ENCODE measurements at places on chromosomes 6 and 20.

DNA sequence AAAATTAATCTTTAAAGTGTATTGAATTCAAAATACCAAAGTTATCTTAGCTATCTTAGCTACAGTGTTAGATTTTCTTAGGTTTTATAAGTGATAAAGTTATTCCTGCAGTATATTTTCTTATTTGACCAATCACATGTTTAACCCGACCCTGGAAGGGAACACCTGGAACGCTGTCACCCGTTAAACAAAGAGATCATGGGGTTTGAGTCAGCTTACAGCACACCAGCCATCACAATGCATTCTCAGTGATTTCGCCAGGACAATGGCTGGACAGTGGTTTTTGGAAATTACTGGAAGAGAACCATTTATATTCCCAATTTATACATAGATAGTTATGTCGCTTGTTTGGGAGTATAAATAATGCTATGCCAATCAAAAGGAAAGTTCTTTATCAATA, 10.5 kb downstream of the C6orf118 start:
- no peak for DNase-seq

- no peak for DNase-seq
These were observed 680.9 kb downstream of the MAFB start for GRCh38 chr20:40008177-40008576.

DNA sequence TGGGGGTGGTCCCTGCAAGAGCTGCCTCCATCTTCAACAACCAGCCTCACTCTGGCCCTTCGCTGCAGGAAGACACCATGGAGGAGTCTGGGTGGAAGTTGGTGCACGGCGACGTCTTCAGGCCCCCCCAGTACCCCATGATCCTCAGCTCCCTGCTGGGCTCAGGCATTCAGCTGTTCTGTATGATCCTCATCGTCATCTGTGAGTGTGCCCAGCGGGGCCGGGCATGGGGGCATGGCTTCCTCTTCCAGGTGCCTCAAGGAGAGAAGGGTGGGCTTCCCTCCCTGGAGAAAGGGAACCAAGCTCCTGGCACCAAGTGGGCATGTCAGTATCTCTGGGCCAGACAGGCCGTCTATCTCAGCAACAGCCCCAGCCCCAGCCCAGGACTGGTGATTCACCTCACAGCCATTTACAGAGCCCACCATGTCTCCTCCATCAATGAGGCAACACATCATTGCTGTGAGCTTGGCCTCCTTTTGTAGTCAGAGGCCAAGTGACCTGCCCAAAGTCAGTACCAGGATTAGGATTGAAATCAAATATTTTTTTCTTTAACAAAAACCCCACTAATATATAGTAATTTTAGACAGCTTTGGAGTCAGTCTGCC, 40.2 kb downstream of the TM9SF4 start:
- DNase-seq: no peak

DNA sequence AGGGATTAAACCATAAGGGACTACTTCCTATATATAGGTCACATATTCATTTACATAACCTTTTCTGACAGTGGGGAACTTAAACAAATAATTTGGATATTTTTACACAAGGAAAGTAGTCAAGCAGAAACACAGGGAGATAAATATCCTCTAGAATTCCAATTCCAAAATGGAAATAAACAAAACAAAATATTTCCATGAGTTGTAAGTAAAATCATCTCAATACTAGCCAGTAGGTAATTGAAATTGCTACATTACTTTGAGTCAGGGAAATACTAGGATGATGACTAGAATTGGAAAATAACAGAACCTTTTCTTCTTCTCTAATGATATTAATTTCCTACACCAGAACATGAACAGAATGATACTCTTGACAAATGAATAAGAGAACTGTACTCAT, 1308.1 kb upstream of the GJE1 start:
- no peak for DNase-seq

- DNase-seq: peak; percentile 55
These were observed 123.2 kb upstream of the TMEM170B start for GRCh38 chr6:11414176-11414963.

- no peak for DNase-seq
These were observed 32.7 kb downstream of the CD109 start for GRCh38 chr6:73728548-73729205.

GRCh38 chr6:36715469-36715868, 17.8 kb downstream of the RAB44 start:
- DNase-seq: no peak

DNA sequence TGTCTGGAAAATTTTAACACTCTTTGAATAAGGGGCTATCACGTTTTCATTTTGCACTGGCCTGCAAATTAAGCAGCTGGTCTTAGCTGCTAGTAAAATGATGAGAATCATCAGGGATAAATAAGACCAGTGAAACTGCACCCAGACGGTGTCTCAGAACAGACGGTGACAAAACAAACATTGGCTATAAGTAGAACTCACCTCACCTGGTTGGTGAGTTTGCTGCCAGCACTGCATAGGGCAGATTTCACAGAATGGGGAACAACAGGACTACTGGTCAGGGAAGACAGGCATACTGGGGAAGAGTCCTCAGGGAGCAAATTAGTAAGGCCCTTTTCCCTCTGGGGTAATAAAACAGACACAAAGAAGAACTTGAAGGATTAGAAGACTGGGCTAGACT, 175.9 kb upstream of the CITED2 start:
- DNase-seq: no peak

Data from CD8-positive, alpha-beta T cell (primary cell).